ENCODE measurements at places on chromosomes 1 and 21.

GRCh38 chr1:27531959-27532685 lies 42.2 kb upstream of the WASF2 start:
- DNase-seq = no peak

DNA sequence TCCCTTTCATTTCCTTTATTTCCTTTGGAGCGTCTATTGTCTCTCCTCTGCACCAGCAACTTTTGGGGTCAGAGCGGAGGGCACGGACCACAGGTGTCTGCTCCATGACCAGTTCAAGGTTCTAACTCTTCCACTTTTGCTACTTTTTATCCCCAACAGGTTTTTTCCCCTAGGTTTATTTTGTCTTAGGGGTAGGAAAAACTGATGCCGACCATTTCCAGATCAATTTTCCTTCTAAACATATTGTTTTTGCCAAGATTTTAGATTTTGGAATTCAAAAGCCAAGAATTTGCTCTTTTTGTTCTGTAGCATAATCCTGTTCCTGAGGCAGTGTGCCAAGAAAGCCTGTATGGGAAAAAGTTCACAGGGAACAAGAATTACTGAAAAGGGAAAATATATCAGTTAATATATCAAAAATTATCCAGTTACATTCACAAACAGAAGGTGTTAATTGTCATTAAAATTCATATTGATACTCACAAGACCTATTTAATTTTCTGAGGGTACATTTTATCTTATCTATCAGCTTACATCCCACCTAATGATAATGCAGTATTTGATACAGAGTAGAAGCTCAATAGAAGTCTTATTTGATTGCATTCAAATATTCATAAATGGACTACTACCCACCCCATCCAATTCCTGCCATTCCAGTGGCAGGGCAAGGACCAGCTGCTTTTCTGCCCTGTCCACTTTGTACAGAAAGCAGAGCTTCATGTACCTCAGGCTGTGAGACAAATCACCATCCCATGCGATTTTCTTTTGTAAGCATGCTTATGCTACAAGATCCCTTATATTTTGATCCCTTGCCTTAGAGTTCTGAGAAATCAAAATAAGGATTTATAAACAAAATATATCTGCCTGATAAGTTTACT lies 31.2 kb downstream of the TSEN15 start:
- DNase-seq = no peak

- DNase-seq = no peak
Measured at GRCh38 chr1:7916501-7916830, 24.2 kb downstream of the TNFRSF9 start.

GRCh38 chr1:58765006-58765405 lies 18.8 kb downstream of the JUN start:
- DNase-seq = no peak

GRCh38 chr1:178613271-178613945 lies 100.5 kb downstream of the TEX35 start:
- no peak for DNase-seq

- DNase-seq = no peak
Measured at GRCh38 chr1:96996001-96996400, 274.4 kb downstream of the PTBP2 start.

DNA sequence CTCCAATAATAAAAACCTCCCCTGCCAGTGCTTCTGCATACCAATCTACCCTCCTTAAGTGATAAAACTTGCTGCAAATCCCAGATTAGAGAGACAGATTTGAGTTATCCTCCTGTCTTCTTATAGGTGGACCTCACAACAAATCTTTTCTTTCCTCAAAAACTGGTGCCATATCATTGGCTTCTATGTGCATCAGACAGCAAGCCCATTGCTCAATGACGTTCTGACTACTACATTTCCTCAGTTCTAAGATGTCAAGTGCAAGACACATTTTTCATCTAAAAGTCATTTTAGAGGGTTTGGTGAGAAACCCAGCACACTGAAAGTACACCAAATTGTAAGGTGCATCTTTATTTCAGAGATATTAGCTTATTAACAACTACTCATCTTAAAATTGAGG lies 107.8 kb upstream of the VAV3 start:
- DNase-seq = no peak

GRCh38 chr21:34916446-34916845 lies 132.7 kb downstream of the RUNX1 start:
- no peak for DNase-seq

DNA sequence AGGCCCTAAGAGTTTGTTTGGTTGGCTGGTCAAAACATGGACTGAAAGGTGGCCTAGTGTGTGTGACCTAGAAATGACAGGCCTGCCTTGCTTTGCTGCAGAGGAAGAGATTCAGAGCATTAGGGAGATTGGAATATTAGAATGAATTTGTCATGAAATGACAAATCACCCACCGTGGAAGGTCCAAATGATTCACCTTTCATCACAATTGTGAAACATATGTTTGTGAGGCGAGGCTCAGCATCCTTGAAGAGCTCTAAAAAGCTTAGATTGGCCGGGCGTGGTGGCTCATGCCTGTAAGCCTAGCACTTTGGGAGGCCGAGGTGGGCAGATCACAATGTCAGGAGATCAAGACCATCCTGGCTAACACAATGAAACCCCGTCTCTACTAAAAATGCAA lies 5.5 kb downstream of the LCE1B start:
- DNase-seq = no peak

DNA sequence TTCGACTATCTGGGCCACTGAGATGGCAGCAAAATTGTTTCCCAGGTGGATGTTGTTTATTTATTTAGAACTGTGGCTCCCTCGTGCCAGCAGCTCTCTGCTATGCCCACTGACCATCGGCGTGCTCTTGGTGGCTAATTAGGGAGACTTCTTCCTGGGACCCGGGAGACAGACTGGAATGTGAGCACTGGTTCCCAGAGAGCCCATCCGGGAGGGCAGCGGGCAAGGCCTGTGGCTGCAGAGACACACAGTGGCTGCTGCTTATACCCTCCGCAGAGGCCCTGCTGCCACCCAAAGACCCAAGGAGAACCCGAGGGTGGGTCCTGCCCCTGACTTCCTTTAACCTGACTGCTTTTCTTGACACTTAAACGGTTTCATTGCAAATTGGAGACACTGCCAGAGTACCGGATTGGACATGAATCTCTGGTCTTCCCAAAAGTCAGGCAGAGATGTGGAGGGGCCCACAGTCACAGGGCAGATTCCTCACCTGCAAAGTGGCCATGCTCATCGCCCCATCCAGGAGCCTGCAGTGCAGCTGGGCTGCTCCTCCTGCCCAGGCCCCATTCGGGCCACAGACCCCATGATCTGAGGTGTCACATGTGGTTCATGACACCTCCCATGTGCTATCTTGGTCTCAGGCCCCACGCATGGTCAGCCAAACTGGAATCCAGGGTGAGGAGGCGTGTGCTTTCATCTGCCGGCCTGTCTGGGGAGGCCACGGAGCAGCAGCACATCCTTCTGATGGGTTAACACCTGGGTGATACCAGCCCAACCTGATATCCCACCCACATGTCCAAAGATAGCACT lies 5.7 kb upstream of the MATN1 start:
- no peak for DNase-seq

DNA sequence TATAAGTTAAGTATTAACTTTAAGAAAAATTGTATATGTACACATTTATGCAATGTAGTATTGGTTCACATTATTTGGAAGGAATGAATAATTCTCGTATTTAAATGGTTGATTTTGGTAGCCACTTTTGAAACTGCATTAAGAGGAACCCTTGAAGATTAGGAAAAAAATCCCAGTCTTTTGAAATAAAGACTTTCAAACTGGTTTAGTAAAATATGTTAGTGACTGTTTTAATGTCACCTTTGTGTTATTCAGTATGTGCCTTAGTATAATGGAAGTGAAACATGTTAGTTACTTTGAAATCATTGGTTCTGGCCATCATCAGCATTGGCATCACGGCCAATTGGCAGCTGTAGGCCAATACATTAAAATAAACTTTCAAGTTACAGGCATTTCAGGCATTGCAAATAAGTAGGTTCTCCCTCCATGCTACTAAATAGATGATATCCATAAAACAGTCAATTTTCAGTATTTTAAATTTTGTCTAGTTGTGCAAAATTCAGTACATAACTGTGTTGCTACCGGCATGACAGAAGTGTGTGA lies 4.4 kb downstream of the MIER1 start:
- DNase-seq = no peak

GRCh38 chr1:191943684-191944083 lies 214.6 kb upstream of the RGS18 start:
- no peak for DNase-seq

- DNase-seq = no peak
Measured at GRCh38 chr1:34843392-34844251, 15.9 kb downstream of the SMIM12 start.

DNA sequence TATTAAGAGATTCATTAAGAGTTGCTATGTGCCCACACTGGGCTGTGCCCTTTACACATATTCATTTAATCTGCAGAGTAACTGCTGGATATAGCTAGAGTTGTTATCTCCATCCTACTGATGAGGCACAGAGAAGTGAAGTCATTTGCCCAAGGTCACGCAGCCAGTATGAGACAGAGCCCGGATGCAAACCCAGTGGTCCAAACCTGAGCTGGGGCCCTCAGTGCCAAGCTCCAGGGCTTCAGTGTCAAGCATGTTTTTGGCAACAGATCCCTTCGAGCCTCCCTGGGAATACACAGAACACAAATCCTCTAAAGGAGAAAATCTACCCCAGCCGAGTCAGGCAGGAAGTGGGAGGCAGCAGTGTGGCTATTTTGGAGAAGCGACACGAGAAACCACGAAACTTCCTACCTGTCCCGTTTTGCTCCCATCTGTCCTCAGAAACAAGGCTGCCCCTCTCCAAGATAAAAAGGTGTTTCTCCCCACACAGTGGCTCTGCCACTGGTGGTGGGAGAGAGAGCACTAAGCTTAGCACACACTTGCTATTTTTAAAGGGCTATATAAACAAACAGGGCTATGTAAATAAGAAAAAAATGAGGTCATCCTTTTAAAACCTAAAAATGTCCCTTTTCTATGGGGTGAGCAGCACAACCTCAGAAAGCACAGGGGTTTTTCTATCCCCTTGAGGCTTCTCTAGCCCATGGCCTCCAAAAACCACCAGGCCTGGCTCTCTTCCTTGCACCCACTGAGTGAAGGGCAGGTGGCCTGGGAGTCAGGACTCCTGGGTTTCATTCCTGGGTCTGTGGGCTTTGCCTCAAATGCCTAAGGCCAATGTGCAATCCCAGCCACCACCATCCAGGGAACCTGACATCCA lies 138.6 kb upstream of the EDN2 start:
- DNase-seq = no peak

- DNase-seq = no peak
Measured at GRCh38 chr1:204498981-204499380, 4.4 kb upstream of the PIK3C2B start.

DNA sequence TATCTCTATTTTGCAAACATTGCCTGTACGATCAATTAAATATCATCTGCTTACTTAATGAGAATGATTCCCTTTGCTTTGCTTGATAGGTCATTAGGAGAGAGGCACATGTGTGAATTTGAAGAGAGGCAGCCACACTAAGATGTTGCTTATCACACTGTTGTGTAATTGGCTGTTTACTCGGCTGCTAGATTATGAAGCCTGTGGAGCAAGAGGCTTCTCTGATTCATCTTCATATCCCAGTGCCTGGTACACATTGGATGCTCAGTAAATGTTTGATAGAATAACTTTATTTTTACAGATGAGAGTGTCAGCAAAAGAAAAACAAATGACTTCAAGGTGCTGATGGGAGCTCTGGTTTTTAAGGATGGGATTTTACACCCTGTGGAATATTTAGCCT lies 156.2 kb upstream of the C8B start:
- DNase-seq = no peak

Data from T follicular helper cell (primary cell).